ENCODE measurements at places on chromosomes 1 and 21.

GRCh38 chr21:27476696-27477095 is 509.8 kb upstream of the ADAMTS5 start:
- no peak for DNase-seq

DNA sequence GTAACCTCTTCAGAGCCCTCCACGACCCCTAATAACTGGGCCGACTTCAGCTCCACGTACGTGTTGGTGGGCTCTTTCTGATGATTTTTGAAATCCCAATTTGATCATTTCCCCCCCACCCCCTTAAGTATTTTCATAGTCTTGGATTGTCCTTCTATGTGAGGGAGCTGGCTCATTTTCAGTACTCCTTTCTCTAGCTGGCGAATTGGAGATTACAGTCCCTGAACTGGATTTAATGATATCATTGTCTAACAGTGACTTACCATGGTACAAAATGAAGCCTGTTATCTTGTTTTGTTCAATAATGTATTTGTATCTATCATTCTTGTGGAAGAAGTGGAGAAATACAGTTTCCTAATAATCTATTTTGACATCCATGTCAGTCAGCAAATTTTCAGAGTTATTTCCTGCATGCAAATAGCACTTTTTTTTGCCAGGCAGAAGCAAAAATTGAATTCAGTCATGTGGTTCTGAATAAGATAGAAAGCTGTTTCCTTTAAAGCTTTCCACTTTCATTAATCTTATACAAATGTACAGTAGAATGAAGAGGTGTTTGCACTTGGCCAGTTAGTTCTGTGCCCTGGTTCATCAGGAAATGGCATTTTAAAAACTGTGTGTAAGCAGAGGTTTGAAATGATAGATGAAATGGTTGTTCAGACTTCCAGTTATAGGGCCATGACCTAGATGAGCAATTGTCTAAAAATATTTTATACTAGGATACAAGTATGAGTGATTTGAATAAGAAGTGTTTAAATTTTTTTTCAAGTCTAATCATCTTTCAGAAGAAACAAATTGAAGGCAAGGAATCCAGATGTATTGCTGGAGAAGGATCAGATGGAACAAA is 104.2 kb downstream of the ATP5PO start:
- no peak for DNase-seq

- DNase-seq, result no peak
Measured at GRCh38 chr21:46114963-46115362, 17.1 kb downstream of the COL6A2 start.

GRCh38 chr1:35454616-35455015 is 102.6 kb downstream of the KIAA0319L start:
- DNase-seq, result no peak

DNA sequence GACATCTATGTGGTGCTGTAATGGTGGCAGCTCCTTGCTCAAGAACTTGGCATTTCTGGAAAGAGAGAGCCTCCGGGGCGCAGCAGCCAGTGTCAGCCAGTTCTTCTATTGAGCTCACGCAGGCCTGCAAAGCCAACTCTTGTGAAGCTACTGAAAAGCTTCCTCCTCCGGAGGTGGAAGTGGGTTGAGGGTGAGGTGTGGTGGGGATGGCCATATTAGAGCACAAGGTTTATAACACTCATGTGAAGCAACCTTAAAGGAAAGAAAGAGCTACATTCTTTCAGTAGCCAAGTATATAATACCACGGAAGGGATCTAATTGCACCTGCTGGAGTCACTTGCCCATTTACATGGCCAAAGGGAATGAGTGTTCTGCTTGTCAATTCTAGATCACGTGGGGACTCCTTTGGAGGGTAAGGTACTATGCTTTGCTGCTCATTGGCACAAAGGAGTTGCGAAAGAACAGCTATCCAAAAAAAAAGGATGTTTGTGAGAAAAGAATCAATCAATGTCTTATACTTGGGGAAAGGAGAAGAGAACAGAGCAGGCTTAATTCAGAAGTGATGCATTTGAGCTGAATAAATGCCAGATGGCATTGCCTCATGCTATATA is 18.3 kb upstream of the MAP10 start:
- DNase-seq, result no peak

DNA sequence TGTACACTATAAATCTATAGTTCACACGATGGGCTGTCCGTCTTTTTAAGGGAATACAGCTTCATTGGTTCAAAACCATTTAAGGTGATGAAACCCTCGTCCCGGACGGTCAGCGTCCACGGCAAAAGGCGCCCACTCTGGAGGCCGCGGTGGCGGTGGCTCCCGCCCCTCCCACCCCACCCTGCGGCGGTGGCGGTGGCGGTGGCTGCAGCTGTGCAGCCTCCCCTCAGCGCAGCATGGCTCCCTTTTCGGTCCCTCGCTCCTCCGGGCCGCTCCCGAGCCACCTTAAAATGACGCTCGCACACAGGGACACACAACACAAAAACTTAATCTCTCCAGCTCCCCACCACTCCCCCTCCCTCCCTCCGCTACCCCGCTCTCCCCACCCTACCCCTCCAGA is 69.1 kb downstream of the WLS start:
- DNase-seq, result no peak

GRCh38 chr1:28499553-28499952 is 6.3 kb upstream of the RCC1 start:
- no peak for DNase-seq

DNA sequence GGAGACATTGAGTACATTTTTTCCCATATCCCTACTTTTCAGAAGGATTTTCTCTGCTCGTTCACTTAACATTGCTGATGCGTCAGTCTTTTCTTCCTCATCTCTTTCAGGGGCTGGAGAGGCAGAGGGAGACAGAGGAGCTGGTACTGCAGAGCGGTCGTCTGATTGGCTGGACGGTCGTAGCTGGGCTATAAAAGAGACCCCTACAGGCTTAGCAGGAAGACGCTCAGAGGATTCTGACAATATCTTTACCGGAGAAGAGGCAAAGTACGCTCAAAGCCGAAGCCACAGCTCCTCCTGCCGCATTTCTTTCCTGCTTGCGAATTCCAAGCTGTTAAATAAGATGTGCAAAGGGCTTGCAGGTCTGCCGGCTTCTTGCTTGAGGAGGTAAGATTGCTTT is at the start of gene RGS4:
TSS of gene RGS4 (plus strand) at position 220 of the 400 bp plus-strand sequence. CDS start at position 344, 124 bp downstream.
- no peak for DNase-seq

GRCh38 chr1:24193046-24193445 is 6.0 kb upstream of the IFNLR1 start:
- DNase-seq, result no peak

- DNase-seq, result no peak
Measured at GRCh38 chr1:2589431-2590232, 3.1 kb downstream of the PRXL2B start.

- no peak for DNase-seq
Measured at GRCh38 chr1:104460880-104461279, 711.2 kb downstream of the AMY1C start.

- no peak for DNase-seq
Measured at GRCh38 chr21:14901482-14901958, 163.3 kb downstream of the NRIP1 start.

DNA sequence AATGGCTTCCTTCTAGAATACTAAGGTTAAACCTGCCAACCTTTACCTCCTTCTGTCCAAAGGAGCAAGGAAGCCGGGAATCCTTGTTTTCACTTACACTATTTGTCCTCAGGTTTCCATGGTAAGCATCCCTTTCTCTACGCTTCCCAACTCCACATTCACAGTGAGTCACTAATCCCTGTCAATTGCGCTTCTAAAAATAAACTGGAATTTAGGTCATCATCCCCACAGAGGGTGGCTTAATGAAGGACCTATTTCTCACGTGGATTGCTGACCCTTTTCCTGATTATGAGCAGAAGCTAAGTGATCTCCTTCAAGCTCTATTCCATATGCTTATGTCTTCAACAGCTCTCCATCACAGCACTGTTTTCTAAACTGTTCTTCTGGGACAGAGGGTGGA is 39.9 kb upstream of the ABCA4 start:
- DNase-seq, result no peak

- no peak for DNase-seq
Measured at GRCh38 chr1:209871006-209871405, 43.2 kb downstream of the UTP25 start.

- no peak for DNase-seq
Measured at GRCh38 chr1:77847621-77848080, 40.8 kb upstream of the NEXN start.

GRCh38 chr1:205980237-205980870 is 22.8 kb downstream of the RAB7B start:
- no peak for DNase-seq

DNA sequence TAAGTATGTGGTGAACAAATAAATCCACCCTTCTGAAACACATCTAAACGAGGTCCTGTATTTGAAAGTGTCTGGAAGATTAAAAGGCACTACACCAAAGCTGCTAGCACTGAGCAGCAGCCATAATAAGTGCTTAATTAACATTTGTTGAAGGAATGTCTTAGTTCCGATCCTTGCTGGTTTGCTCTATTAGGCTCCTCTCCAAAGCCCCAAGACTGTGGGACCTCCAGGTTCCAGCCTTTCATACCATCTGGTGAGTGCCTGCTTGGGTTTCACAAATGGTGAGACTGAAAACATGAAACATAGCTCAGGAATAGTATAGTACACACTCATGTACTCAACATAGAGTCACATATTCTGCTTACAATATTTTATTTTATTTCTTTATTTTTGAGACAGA is 640 bp upstream of the CYP2J2 start:
- no peak for DNase-seq

DNA sequence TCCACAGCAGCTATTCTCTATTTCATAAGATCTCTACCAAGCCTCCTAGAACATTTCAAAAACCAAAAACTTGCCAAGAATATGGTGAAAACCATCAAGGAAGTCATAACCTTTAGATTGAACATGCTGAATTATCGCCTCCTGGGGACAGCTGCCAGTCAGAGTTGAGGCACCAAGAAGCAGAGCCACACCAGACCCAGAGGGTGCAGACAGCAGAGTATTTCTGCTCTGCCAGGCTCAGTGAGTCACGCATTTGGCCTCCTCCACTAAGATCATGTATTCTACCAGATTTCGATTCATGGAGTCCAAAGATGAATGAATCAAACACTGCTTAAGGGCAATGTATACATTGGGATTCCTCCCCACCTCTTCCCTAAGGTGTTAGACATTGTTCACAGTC is 2.1 kb downstream of the F3 start:
- DNase-seq, result no peak

- DNase-seq, result no peak
Measured at GRCh38 chr21:42382915-42383314, 12.9 kb downstream of the TMPRSS3 start.

DNA sequence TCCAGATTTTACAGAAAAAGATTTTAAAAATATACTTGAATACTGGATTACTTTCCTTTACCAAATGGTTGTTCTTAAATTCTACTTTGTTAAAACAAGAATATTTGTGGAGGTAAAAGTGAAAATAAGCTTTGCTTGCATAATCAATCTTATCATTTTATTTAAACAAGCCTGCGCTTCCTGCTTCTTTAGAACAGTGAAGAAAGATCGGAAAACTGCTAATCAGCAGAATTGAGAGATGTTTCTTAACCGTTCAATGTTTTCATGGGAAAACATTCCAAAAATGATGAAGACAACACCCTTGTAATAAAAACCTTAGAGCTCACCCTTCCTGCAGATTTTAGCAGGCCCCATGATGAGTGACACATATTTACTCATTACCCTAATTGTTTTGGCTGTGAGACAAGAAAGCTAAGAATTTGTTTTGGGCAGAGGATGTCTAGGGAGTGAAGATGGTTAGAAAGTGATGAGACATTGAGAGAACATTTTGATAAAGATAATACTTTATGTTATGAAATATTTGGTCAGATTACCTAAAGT is 72.6 kb downstream of the TPR start:
- no peak for DNase-seq

DNA sequence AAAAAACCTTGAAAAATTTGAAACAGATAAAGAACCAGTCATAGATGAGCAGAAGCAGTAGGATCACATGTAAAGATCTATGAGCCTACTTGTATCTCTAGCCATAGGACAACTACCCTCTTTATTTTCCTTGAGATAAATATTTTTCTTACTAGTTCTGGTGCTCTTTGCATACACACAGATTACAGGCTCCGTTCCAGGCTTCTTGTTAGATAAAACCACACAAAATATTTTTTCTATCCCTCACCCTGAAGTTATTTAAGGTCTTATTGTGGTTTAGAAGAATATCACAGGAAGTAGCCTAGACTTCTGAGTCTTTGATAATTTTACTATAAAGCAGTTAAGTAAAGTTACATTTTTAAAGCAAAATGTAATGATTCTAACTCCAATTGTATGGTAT is 512.2 kb downstream of the NEGR1 start:
- DNase-seq, result peak; percentile 72

GRCh38 chr1:160997323-160998038 is 23.5 kb downstream of the F11R start:
- DNase-seq, result peak; percentile 67

GRCh38 chr1:72197786-72198185 is 84.6 kb downstream of the NEGR1 start:
- no peak for DNase-seq

- no peak for DNase-seq
Measured at GRCh38 chr1:228367798-228368791, 38.5 kb downstream of the TRIM11 start.

GRCh38 chr1:176068901-176069300 is 138.2 kb downstream of the COP1 start:
- no peak for DNase-seq

GRCh38 chr21:41726970-41727783 is 39.7 kb downstream of the RIPK4 start:
- no peak for DNase-seq

- no peak for DNase-seq
Measured at GRCh38 chr1:2980073-2980791, 41.0 kb upstream of the ACTRT2 start.

DNA sequence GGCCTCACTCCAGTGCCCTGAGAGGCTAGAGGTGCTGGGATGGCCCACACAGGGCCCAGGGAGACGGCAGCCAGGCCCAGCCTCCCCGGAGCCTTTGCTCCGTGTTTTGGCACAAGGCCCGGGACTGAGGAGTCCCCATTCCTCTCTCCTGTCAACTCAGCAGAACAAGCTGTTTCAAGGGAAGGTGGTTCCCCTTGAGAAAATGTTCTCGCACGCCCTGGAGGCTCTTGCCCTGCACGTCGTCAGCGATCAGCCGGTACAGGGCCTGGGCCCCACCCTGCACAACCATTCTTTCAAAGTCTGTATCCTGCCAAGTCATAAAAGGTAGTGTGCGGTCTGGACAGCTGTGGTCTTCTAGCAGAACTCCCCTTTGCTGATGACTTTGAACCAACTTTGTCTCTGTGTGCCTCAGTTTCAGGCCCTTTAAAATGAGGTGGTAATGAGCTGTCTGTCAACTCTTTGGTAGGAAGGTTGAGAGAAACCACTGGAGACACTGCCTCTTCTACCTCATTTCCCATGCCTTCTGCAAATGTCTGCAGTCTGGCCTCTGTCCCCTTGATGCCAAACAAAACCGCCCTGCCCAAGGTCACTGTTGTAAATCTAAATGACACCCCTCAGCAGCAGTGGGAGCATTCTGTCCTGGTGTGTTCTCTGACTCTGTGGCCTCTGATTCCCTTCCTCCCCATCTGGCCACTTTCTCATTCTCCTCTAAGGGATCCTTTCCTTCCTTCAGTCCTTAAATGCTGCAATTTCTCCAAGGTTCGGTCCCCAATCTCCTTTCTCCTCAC is 138.6 kb upstream of the JUN start:
- DNase-seq, result no peak

GRCh38 chr1:121587777-121588176 is 403.0 kb downstream of the SRGAP2C start:
- no peak for DNase-seq

Measured in hematopoietic multipotent progenitor cell (in vitro differentiated cells).